Aorta (tissue), 5 donors: ENCODE measurements at places on chromosomes 12 and 14. TPM values are rescaled to one million over a fixed set of nuclear protein-coding genes. Genes with fewer than 3 reads are reported as not detected.

GPD1 gene
- 3.1 TPM for total RNA-seq

ZFHX2 gene
- 4.0 TPM for total RNA-seq

TSHR gene
- 0.29 TPM for total RNA-seq

MIP gene
- total RNA-seq: not detected

DNA sequence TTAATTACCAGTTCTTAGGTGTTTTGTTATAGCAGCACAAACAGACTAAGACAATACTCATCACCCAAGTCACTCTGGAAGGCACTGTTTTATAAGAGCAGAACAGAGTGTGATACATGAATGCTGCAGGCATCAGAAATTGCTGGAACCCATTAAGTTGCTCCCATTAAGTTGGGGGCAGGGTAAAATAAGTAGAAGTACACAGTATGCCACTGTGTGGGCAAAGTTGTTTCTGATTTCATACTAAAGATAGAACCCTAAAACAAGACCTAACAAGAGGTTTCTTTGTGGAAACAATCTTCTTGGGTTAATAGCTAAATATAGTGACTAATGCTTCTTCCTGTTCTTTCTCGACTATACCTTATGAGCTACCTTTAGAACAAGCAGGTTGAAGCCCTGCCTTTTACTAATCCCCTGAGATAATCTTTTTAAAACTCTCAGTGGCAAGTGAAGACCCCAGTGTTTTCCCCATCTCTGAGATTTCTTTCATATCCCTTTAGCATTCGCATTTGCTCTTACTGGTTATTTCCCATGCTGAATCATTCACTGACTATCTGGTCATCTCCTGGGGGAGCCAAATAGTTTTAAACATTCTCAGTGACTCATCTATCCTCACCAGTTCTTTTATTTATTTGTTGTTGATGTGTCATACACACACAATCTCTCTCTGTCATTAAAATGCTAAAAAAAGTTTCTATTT, 52.3 kb downstream of the SOCS2 start:
- H3K36me3 ChIP-seq: no peaks in the 10 kb centered on the region
- DNase-seq: no peak
- H3K27me3 ChIP-seq: no peaks in the 10 kb centered on the region
- no peak overlapping the region for H3K27ac ChIP-seq

DNA sequence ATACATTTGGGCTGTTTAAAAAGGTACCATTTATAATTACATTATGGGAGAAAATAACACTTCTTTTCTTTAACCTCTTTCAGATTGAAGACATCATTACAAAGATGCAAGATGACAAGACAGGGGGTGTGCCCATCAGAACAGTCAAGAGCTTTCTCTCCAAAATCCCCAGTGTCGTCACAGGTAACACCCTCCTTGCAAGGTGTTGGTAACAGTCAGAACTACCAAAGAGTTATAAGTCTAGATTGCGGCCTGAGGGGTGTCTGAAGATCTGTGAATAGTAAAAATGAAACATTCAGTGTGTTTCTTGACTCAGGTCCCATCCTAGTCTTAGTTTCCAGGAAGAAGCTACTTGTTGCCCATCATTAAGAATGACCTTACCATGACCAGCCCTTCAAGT, 419.8 kb downstream of the RGS6 start:
- no peak overlapping the region for H3K4me3 ChIP-seq
- H3K4me1 ChIP-seq: no peaks in the 10 kb centered on the region
- H3K27me3 ChIP-seq: no peaks in the 10 kb centered on the region
- DNase-seq: no peak
- H3K36me3 ChIP-seq: no peaks in the 10 kb centered on the region
- no peak overlapping the region for H3K27ac ChIP-seq

TCL1B gene
- not detected for total RNA-seq

RABGGTA gene
- total RNA-seq: 26.1 TPM

DNA sequence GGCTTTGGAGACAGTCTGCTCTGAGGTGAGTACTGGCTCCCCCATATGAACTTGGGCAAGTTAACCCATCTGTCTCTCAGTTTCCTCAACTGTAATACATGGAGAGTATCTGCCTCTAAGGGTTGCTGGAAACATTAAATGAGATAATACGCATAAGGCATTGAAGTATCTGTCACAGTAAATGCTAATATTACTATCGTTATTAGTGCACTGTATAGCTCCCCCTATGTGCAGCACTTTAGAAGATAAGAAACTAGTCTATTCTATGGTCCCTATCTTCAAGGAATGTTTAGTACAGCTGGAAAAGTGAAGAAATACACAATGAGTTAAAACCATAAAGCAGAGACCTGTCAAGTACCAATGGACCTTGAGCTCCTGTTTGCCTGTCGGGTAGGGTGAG, 51.7 kb upstream of the CFL2 start:
- H3K27ac ChIP-seq: no peak overlapping the region
- no peaks in the 10 kb centered on the region for H3K4me1 ChIP-seq
- no peaks in the 10 kb centered on the region for H3K27me3 ChIP-seq
- H3K4me3 ChIP-seq: no peak overlapping the region

NEDD1 gene
- 14.6 TPM for total RNA-seq

GRCh38 chr12:15829949-15830348, 40.8 kb upstream of the EPS8 start:
- H3K36me3 ChIP-seq: no peaks in the 10 kb centered on the region
- H3K27me3 ChIP-seq: no peaks in the 10 kb centered on the region
- no peak for DNase-seq
- H3K4me1 ChIP-seq: peaks cover 3% of the 10 kb centered on the region
- H3K4me3 ChIP-seq: no peak overlapping the region

- H3K27me3 ChIP-seq: no peaks in the 10 kb centered on the region
- no peaks in the 10 kb centered on the region for H3K36me3 ChIP-seq
- H3K27ac ChIP-seq: no peak overlapping the region
- H3K4me1 ChIP-seq: peaks cover 3% of the 10 kb centered on the region
- H3K4me3 ChIP-seq: no peak overlapping the region
These were observed 31.7 kb upstream of the FRMD6 start for GRCh38 chr14:51620056-51620455.

IFNG gene
- not detected for total RNA-seq
